ENCODE measurements at places on chromosomes 7 and 10.

- no peak for DNase-seq
These were observed 52.0 kb upstream of the NPTX2 start for GRCh38 chr7:98565103-98565502.

DNA sequence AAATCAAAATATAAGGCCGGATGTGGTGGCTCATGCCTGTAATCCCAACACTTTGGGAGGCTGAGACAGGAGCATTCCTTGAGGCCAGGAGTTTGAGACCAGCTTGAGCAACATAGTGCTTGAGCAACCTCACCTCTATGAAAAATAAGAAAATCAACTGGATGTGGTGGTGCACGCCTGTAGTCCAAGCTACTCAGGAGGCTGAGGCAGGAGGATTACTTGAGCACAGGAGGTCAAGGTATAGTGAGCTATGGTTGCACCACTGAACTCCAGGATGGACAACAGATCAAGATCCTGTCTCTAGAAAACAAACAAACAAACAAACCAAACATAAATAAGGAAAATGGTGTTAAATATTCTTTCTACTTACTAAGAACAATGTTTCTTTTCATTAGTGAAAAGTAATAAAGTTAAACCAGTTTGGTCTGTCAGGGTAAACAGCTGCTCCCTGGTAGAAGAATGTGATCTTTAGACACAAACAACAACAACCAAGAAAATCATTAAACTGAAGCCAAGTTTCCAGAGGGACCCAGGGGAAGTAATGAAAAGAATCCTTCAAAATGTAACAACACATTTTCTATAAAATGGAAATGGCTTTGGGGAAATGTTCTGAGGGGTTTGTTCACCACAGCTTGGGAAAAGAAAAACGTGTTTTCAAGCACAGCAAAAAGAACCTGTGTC is 17.5 kb upstream of the BAG3 start:
- no peak for DNase-seq

- DNase-seq, result no peak
These were observed 66.5 kb downstream of the DGKB start for GRCh38 chr7:14836006-14836405.

DNA sequence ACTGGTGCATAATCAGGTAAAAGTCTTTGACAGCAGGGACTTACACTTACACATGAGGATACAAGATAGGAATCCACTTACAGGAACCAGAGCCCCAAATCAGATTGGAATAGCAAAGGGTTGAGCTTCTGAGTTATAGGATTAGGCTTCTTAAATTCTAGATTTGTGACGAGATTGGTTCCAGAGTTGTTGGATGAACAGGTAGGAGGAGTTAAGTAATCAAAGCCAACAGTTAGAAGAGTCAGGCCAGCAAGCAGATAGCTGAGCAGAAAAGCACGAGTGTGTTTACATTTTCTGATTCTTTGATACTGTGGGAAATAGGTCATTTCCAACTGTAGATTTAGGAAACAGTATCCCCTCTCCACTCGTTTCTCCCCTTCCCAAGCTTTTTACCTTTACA is 167.0 kb downstream of the MDFIC start:
- no peak for DNase-seq

GRCh38 chr7:80830584-80831285 is 88.1 kb downstream of the SEMA3C start:
- no peak for DNase-seq

GRCh38 chr10:126734015-126734414 is 63.5 kb upstream of the C10orf90 start:
- DNase-seq, result no peak

DNA sequence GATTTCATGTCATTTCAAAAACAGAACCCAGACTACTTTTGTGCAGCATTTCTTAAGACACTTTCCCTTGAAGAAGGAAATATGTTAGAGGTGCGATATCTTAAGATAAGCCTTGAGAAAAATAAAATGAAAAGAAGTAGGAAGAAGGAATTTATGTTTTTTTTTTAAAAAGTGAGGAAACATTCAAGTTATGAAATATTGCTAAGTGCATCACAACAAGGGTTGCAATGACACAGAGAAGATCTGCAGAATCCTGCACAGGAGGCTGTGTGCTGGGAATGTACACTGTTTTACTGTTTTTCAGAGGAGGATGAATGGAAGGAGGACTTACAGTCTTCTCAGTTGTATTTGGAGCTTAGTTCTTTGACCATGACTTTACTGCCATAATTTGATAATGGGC is 79.8 kb upstream of the NME8 start:
- no peak for DNase-seq

DNA sequence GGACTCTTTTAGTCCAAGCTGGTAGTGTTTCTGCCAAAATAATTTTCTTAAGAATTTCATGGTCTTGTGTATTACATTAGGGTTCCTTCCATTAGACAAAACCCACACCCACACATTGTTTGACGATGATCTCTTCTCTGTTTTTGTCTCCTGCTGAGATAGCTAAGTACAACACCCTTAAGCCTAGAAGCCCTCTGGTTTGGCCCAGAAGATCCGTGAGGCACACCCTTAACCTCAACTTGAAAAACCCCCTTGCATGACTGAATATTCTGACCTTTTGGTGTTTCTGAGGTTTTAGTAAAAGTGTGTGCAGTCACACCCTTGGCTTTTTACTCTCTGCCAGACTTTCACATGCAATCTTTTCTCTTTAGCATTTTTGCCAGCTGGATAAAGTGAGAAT is 29.3 kb upstream of the ERCC6 start:
- no peak for DNase-seq

DNA sequence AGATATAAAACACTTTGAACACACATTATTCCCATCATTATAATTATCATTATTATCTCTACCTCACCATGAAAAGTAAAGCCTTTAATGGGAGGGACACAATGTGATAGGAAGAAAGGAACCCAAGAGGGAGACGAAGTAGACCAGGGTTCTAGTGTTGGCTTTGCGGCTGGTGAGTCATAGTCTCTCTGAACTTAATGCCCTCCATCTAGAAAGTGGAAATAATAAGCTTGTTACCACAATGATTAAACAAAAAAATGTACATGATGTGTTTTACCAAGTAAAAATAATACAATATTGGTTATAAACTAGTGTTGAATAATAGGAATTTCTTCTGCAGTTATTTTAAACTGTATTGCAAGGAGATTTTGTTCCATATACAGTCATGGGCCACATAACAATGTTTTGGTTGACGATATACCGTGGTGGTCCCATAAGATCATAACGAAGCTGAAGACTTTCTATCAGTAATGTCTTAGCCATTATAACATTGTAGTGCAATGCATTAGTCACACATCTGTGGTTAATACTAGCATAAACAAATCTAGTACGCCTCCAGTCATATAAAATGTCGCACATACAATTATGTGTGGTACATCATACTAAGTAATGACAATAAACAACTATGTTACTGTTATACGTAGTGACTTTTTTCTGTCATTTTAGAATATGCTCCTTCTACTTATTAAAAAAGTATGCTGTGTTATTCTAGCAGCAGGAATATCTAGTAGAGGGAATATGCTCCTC is 450.6 kb upstream of the SORCS1 start:
- no peak for DNase-seq

DNA sequence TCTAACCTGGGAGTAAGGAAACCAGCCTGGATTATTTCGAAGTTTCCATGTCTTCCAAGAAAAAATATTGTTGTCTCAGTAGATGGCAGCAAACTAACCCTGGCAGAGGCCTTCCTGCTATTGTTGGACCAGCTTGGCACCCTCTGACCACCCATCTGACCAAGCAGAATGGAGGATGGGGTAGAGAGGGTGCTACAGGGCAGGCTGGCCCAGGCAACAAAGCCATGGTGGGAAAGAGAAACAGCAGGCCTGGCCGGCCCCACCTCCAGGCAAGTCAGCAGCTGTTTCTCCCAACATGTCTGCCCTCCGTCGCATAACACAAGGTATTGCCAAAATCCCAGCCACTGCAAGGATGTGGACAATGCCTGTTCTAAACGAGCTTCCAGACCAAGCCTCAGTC is 95.0 kb downstream of the FAM53B start:
- no peak for DNase-seq

GRCh38 chr10:120460776-120461175 is 3.7 kb downstream of the PLPP4 start:
- no peak for DNase-seq

DNA sequence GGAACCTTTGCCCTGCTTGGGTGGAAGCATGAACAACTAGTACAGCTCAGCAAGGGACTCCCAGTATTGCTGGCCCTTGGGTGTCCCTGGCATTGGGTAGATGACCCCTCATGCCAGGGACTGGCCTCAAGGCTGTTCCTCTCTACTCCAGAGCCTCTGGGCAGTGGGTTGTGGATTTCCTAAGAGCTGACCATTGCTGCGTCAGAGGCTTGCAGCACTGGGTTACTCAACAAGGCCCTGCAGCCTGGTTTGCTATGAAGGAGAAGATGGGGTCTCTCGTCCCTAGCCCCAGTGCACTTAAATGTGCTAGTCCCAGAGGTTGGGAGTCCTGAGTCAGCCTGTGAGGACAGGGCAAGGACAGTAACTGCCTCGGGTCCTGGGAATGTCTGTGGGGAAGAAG is 2.5 kb downstream of the VSIR start:
- DNase-seq, result no peak

- DNase-seq, result no peak
These were observed 91.0 kb upstream of the COL1A2 start for GRCh38 chr7:94303695-94304094.

- DNase-seq, result no peak
These were observed 38.1 kb downstream of the FAM107B start for GRCh38 chr10:14736600-14737081.

- no peak for DNase-seq
These were observed 536.9 kb downstream of the DNAJB6 start for GRCh38 chr7:157873664-157874063.

DNA sequence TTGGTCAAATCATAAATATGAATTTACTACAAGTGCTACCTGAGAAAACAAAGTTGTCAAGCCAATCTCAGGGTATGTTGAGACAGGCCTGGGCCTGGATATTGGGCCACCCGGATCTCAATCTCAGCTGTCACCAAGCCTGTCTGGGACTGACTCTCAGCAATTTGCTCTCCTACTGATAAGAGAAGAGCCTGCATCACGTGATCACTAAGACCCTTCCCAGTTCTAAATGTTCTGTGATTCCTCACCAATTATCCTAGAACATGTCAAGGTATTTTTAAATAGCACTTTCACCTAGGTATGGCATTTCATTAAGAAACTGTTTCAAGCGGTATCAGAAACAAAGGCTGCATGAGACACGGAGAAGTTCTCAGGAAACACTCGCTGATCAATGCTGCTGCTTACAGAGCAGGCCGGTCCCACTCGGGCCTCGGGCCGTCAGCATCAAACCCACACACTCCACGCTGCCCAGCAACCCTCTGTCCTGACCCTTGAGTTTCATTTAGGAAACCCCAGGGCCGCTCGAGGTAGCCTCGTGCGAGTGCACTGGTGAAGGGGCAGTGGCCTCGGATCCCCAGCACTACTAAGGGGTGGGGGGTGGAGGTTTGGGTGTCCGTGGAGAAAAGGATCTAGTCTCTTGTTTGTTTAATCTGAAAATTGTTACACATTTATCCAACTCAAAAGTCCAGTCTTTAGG is 4.1 kb downstream of the KLF6 start:
- peak; percentile 56 for DNase-seq

- no peak for DNase-seq
These were observed 151.8 kb upstream of the STK17A start for GRCh38 chr7:43431020-43431595.

- DNase-seq, result no peak
These were observed 62.9 kb downstream of the SLC29A4 start for GRCh38 chr7:5345671-5346070.

- DNase-seq, result no peak
These were observed 31.8 kb downstream of the NUDT1 start for GRCh38 chr7:2273866-2274265.

DNA sequence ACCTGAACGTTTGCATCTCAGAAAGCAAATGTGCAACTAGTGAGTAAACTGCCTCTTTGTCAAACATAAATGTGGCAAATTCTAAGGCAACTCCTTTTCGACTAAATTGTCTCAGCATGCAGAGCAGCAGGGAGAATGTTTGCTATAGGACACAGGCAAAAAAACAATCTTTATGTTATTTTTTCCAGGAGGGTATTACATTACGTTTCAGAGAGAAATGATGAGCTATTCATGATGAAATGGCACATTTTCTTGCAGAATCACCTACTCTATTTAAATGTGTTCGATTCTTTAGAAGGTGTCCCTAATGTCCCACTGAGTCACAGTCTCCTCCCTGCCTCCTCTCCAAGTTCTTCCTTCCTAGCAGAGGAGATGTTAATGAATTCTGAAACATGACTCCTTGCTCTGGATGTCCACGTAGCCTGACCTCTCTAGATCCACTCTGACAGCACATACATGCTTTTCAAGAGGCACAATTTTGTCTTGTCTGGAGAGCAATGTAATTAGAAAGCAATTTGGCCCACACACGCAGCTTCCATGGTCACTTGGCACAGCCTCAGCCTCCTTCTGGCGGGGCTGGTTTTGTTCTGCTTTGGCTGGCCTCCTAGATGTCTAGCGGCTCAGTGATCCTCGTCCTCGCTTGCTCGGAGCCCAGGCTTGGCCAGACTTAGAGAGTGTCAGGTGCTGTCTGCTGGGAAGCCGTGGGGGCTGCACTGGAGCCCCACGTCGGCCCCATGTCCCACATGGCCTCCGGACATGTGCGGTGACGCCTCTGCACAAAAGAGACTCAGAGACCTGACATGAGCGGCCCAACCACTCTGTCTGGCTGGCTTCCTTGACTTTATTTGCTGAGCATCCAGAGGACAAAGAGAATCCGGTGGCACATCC is 125.7 kb upstream of the ZNF438 start:
- no peak for DNase-seq

GRCh38 chr10:107966826-107967225 is 802.3 kb upstream of the SORCS1 start:
- DNase-seq, result no peak

- DNase-seq, result no peak
These were observed 93.2 kb downstream of the CFTR start for GRCh38 chr7:117572856-117573620.

GRCh38 chr7:127478024-127478355 is 85.5 kb upstream of the ZNF800 start:
- no peak for DNase-seq

DNA sequence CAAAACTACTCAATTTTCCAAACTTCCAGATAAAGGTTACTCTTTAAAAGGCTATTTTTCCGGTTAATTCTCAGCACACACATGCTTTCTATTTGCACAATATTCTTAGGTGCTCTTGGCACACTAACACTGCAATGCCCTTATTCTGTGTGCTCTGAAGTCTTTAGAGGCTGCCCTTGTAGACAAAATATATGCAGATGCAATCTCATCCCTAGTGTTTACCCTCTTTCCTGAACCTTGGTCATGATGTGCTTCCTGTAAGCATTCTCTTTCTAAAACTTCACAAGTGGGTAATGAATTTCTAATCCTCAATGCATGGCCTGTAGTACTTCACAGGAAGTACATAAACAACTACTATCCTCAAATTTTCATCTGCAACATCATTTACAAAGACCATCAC is 41.1 kb upstream of the TUBB8 start:
- no peak for DNase-seq

- DNase-seq, result no peak
These were observed 77.5 kb upstream of the KCNMA1 start for GRCh38 chr10:77715088-77715487.

- DNase-seq, result no peak
These were observed 66.3 kb downstream of the NRF1 start for GRCh38 chr7:129677796-129678195.

GRCh38 chr7:35035511-35035961 is 1.7 kb downstream of the DPY19L1 start:
- DNase-seq, result no peak

Data from activated CD8-positive, alpha-beta memory T cell treated with anti-CD3 and anti-CD28 coated beads, Interleukin-2, amount 50 U/mL, for 48 hours (primary cell).